ENCODE measurements at places on chromosomes 2 and 18.

DNA sequence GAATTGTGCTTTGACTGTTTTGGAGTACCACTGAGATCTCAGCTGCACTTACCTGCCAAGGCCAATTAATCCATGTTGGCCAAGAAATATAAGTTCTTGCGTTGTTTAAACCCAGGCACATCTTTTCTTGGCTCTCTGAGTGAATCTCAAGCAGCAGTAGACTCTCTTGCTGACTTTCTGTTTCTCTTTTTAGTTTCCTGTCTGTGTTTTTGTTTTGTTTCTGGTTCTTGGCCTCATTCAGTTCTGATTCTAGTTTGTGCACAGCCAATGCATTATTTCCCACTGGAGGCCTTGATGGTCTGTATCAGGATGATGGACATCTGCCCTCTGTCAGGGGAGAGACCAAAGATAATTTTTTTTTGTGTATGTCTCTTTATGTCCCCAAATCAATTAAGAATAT is 379.4 kb downstream of the CDH2 start:
- no peaks in the 10 kb centered on the region for H3K4me1 ChIP-seq
- H3K36me3 ChIP-seq, result no peaks in the 10 kb centered on the region
- no peaks in the 10 kb centered on the region for H3K27me3 ChIP-seq
- no peak overlapping the region for H3K27ac ChIP-seq
- no peak for DNase-seq
- no peak overlapping the region for H3K4me3 ChIP-seq

DNA sequence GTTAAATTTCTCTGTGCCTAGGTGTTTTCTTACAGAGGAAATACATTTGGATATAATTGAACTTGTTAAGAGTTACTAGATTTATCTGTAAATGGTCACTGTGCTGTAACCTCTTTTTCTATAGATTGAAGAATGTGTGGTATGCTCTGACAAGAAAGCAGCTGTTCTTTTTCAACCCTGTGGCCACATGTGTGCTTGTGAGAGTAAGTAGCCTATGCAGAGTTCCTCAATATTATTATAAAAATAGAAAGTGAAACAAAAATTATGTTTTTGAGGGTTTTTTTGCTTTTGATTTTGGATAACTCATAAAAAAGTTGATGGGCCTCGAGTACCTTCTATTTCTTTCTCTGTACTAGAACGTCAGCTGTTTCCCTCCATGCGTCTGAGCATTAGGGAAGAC is 112.4 kb downstream of the MIB1 start:
- H3K27me3 ChIP-seq, result no peaks in the 10 kb centered on the region
- peaks cover 15% of the 10 kb centered on the region for H3K36me3 ChIP-seq
- DNase-seq, result no peak
- no peak overlapping the region for H3K4me3 ChIP-seq
- no peak overlapping the region for H3K27ac ChIP-seq
- no peaks in the 10 kb centered on the region for H3K4me1 ChIP-seq

- no peak for DNase-seq
- no peak overlapping the region for H3K27ac ChIP-seq
- no peaks in the 10 kb centered on the region for H3K27me3 ChIP-seq
- H3K4me1 ChIP-seq, result peaks cover 32% of the 10 kb centered on the region
- peak overlapping the region; percentile 81 for H3K4me3 ChIP-seq
Measured at GRCh38 chr2:112253261-112253815, 1.5 kb downstream of the ZC3H8 start.

DNA sequence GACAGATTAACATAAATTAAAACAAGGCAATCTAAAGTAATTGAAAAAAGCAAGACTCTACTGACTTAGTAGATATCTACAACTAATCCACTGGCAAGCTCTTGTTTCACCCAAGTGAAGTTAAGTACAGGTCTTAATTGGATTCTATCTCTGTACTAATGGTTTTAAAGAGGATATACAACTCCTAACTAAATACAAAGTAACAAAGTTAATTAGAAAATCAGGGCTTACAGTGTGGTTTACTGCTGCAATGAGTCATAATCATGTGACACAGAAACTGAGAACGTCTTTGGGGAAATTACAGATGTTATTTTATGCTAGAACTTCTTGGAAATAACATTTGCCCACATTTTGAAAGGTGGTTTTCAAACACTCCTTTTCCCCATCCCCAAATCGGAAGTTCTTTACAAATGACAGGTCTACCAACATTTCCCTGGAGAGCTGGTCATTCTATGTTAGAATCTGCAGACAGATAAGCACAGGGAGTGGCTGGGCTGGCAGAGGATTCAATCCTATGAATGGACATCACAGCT is 245.3 kb downstream of the STK39 start:
- H3K27me3 ChIP-seq, result no peaks in the 10 kb centered on the region
- H3K27ac ChIP-seq, result no peak overlapping the region
- DNase-seq, result no peak
- H3K4me1 ChIP-seq, result peaks cover 6% of the 10 kb centered on the region
- H3K36me3 ChIP-seq, result peaks cover 5% of the 10 kb centered on the region

DNA sequence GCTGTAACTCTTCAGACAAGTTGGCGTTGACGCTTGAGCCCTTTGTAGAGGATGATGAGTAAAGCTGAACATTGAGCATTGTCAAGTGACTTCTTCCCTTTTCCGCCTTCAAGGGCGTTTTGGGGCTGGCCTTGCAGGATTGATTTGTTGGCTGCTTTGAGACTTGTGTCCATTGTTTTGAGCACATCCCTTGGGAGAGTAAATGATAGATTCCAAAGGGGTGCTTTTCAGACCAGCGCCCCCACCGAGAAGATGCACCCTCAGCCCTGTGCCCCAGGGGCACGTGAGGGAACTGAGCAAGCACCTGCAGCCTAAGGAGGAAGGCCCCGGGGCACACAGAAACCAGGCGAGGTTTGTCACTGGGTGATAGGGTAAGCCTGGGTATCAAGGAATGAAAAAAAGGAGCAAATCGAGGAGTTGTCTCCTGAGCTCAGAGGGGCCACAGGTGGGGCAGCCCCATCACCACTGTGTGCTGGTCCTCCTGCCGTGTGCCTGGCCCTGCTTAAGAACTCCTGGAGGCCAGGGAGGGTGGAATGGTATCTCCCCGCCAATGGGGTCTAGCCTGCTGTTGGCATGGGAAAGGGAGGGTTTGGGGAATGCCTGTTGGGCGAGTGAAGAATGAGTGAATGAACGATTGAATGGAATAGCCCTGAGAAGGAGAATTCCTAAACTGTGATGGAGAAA is 64.0 kb downstream of the RAB31 start:
- peak overlapping the region; percentile 4 for H3K27ac ChIP-seq
- H3K4me3 ChIP-seq, result no peak overlapping the region
- no peaks in the 10 kb centered on the region for H3K36me3 ChIP-seq
- DNase-seq, result no peak

GRCh38 chr2:210660-211059 is 53.2 kb downstream of the SH3YL1 start:
- H3K27me3 ChIP-seq, result peaks cover 49% of the 10 kb centered on the region
- DNase-seq, result no peak
- no peak overlapping the region for H3K27ac ChIP-seq

GRCh38 chr18:64806691-64807090 is 657.8 kb upstream of the LINC00305 start:
- no peaks in the 10 kb centered on the region for H3K36me3 ChIP-seq
- DNase-seq, result no peak
- no peaks in the 10 kb centered on the region for H3K4me1 ChIP-seq
- no peaks in the 10 kb centered on the region for H3K27me3 ChIP-seq
- no peak overlapping the region for H3K27ac ChIP-seq
- H3K4me3 ChIP-seq, result no peak overlapping the region

- no peak for DNase-seq
- no peaks in the 10 kb centered on the region for H3K36me3 ChIP-seq
- peaks cover 5% of the 10 kb centered on the region for H3K27me3 ChIP-seq
- no peak overlapping the region for H3K27ac ChIP-seq
Measured at GRCh38 chr2:241855888-241856422, 2.7 kb downstream of the PDCD1 start.

GRCh38 chr18:74370115-74370514 is 54.5 kb downstream of the C18orf63 start:
- H3K4me3 ChIP-seq, result no peak overlapping the region

GRCh38 chr2:68388358-68388757 is 23.3 kb downstream of the PLEK start:
- H3K27ac ChIP-seq, result no peak overlapping the region
- DNase-seq, result no peak

DNA sequence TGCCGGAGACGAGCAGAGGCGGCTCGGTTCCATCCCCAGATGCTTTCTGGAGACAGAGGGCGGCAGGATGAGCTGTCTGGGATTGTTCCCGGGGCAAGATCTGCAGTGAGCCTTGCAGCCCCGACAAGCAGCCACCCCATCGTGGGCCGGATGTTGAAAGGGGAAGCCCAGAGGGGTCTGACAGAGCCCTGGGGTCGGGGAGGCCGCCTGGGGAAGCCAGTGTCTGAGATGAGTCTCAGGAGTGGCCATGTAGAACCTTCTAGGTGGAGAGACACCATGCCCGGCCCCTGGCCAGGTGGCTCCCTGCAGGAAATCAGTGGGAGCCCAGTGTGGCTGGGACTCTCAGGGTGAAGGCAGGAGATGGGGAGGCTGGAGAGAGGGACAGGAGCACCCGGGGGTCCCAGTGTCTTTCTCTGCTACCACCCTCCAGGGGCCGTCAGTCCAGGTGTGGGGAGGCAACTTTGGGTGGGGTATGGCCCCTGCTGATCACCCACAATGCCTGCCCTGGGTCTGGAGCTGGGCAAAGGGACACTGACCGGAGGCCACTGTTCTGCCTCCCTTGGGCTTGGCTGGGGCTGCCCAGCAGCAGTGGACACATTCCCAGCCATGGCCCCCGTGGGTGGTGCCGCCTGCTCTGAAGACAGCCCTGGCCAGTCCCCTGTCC is 128.3 kb upstream of the HS6ST1 start:
- peaks cover 28% of the 10 kb centered on the region for H3K4me1 ChIP-seq
- no peak for DNase-seq
- H3K27ac ChIP-seq, result no peak overlapping the region

DNA sequence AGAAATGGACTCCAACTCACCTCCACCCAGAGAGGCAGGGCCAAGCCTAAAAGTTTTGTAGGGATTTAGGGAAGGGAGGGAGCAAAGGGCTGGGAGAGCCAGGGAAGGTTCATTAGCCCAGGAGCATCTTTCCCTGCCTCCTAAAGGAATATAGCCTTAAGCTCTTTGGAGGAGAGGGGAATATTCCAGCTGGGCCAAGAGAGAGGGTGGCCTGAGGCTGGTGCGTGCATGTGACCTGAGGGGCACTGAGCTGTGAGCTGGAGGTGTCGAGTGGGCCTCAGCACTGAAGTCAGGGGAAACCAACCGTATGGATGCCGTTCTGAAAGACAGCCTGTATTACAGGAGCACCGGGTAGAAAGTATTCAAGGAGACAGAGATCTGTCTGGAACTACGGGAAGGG is 112.6 kb downstream of the KLHL29 start:
- no peak overlapping the region for H3K4me3 ChIP-seq
- DNase-seq, result no peak
- H3K27me3 ChIP-seq, result peaks cover 20% of the 10 kb centered on the region
- no peaks in the 10 kb centered on the region for H3K36me3 ChIP-seq

GRCh38 chr18:49677762-49678413 is 116.0 kb downstream of the LIPG start:
- peaks cover 67% of the 10 kb centered on the region for H3K27me3 ChIP-seq
- no peaks in the 10 kb centered on the region for H3K36me3 ChIP-seq
- H3K4me1 ChIP-seq, result no peaks in the 10 kb centered on the region
- no peak for DNase-seq
- no peak overlapping the region for H3K27ac ChIP-seq
- no peak overlapping the region for H3K4me3 ChIP-seq

- H3K36me3 ChIP-seq, result peaks cover 25% of the 10 kb centered on the region
- peaks cover 19% of the 10 kb centered on the region for H3K4me1 ChIP-seq
- no peak for DNase-seq
- H3K27ac ChIP-seq, result peak overlapping the region; percentile 31
- H3K4me3 ChIP-seq, result peak overlapping the region; percentile 20
- no peaks in the 10 kb centered on the region for H3K27me3 ChIP-seq
Measured at GRCh38 chr18:79924814-79925731, 26.4 kb downstream of the SLC66A2 start.

GRCh38 chr2:174812037-174812436 is 47.8 kb upstream of the CHRNA1 start:
- H3K36me3 ChIP-seq, result peaks cover 19% of the 10 kb centered on the region
- no peak for DNase-seq
- no peak overlapping the region for H3K27ac ChIP-seq
- no peaks in the 10 kb centered on the region for H3K27me3 ChIP-seq

- no peaks in the 10 kb centered on the region for H3K4me1 ChIP-seq
- DNase-seq, result no peak
- peaks cover 74% of the 10 kb centered on the region for H3K36me3 ChIP-seq
Measured at GRCh38 chr2:9519250-9519649, 36.4 kb downstream of the ADAM17 start.

DNA sequence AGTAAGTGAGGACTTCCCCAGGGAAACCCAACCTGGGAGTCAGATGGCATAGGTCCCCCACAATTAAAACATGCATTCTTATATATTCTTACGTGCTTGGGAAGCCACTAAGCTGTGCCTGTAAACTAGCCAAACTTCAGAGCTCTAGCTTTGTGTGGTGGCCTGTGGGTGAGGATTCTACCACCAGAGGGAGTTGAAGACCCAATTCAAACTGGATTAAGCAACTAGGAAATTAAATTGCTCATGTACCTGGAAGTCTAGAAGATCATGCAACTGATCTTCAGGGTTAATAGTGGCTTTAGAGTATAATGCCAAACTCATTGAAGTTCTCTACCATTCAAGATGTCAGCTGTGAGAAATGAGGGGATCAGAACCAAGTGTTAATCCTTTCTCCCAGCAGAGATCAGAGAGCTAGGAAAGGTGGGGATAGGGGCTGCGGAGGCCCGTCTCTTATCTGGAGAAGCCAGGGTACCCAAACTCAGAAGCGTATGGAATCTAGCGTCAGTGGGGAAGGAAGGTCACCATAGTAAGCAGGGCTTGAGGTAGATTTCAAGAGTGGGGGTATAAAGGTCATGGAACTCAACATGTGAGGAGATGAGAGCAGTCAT is 53.2 kb upstream of the CCDC85A start:
- H3K27me3 ChIP-seq, result no peaks in the 10 kb centered on the region
- no peak overlapping the region for H3K4me3 ChIP-seq
- no peak overlapping the region for H3K27ac ChIP-seq
- no peaks in the 10 kb centered on the region for H3K36me3 ChIP-seq
- no peaks in the 10 kb centered on the region for H3K4me1 ChIP-seq
- no peak for DNase-seq

- no peak overlapping the region for H3K27ac ChIP-seq
- DNase-seq, result no peak
- no peaks in the 10 kb centered on the region for H3K27me3 ChIP-seq
Measured at GRCh38 chr18:54739476-54739875, 88.8 kb upstream of the RAB27B start.

GRCh38 chr2:144320491-144320890 is 199.4 kb downstream of the ZEB2 start:
- H3K4me1 ChIP-seq, result peaks cover 6% of the 10 kb centered on the region
- no peaks in the 10 kb centered on the region for H3K27me3 ChIP-seq
- no peak overlapping the region for H3K27ac ChIP-seq
- no peaks in the 10 kb centered on the region for H3K36me3 ChIP-seq
- DNase-seq, result no peak

All from left ventricle myocardium inferior (tissue), 1 donor.